ENCODE measurements at places on chromosomes 16 and 17. TPM values are rescaled to one million over a fixed set of nuclear protein-coding genes. Genes with fewer than 3 reads are reported as not detected.

The CPHXL2 gene
- total RNA-seq, result not detected

The SKAP1 gene
- 0.18 TPM for total RNA-seq

The SPATA32 gene
- total RNA-seq, result 0.22 TPM

The CRISPLD2 gene
- 3.2 TPM for total RNA-seq

The AATK gene
- 0.28 TPM for total RNA-seq

The GUCY2D gene
- total RNA-seq, result not detected

The NLRC5 gene
- 3.7 TPM for total RNA-seq

The KRTAP17-1 gene
- total RNA-seq, result not detected

The KRTAP4-3 gene
- not detected for total RNA-seq

The NPIPA7 gene
- total RNA-seq, result 12.3 TPM

The TBC1D3E gene
- not detected for total RNA-seq

The GAA gene
- 60.5 TPM for total RNA-seq

The DPEP1 gene
- total RNA-seq, result 1.1 TPM

The GPR139 gene
- total RNA-seq, result not detected

The KRTAP3-2 gene
- 0.36 TPM for total RNA-seq

The TOX3 gene
- total RNA-seq, result 0.38 TPM

The CKLF gene
- 65.6 TPM for total RNA-seq

The SLC26A11 gene
- total RNA-seq, result 15.9 TPM

The SLC12A3 gene
- total RNA-seq, result not detected

The MNT gene
- total RNA-seq, result 21.5 TPM

The TMC8 gene
- total RNA-seq, result 0.35 TPM

The CALB2 gene
- total RNA-seq, result 5.9 TPM

The MTSS2 gene
- total RNA-seq, result 58.7 TPM

The PLA2G10 gene
- total RNA-seq, result 0.27 TPM

The SLC13A5 gene
- 0.10 TPM for total RNA-seq

The MYCBPAP gene
- 0.53 TPM for total RNA-seq

The SRL gene
- 0.02 TPM for total RNA-seq

The CLEC3A gene
- total RNA-seq, result not detected

The CRYM gene
- 1.9 TPM for total RNA-seq

The RAPGEFL1 gene
- 2.8 TPM for total RNA-seq

The MT1M gene
- total RNA-seq, result not detected

The NEUROD2 gene
- total RNA-seq, result not detected

The TP53TG3B gene
- 0.26 TPM for total RNA-seq

All from A549 treated with CORT108297 at 1 μM for 4 hours (cell line).